Bladder microvascular endothelial cell (primary cell): ENCODE measurements at places on chromosomes 2 and 18. TPM values are rescaled to one million over a fixed set of nuclear protein-coding genes. Genes with fewer than 3 reads are reported as not detected.

The KCNE4 gene
- total RNA-seq, result 0.31 and 0.65 TPM in 2 replicates

The MFF gene
- total RNA-seq, result 23.5 and 48.5 TPM in 2 replicates

The CKAP2L gene
- 3.8 and 4.5 TPM in 2 replicates for total RNA-seq

The SALL3 gene
- not detected in 2 replicates for total RNA-seq

The CIB4 gene
- total RNA-seq, result not detected in 2 replicates

The FOXI3 gene
- total RNA-seq, result not detected in 2 replicates

The MC4R gene
- total RNA-seq, result not detected in 2 replicates

The HRH4 gene
- not detected in 2 replicates for total RNA-seq

The KCNJ3 gene
- not detected in 2 replicates for total RNA-seq

The OTX1 gene
- not detected in 2 replicates for total RNA-seq

The PLEK gene
- total RNA-seq, result 0.06 and 0.16 TPM in 2 replicates

The MEIS1 gene
- 1.6 and 25.0 TPM in 2 replicates for total RNA-seq

The ACTG2 gene
- 0.81 TPM in 1 of 2 replicates, not detected in the other for total RNA-seq

The SLC9A4 gene
- under 0.01 TPM in 2 replicates for total RNA-seq

The CACNB4 gene
- total RNA-seq, result under 0.01 and 0.38 TPM in 2 replicates

The SERPINB13 gene
- total RNA-seq, result not detected in 2 replicates

The BMP10 gene
- not detected in 2 replicates for total RNA-seq

The CCDC148 gene
- 0.44 and 0.65 TPM in 2 replicates for total RNA-seq

The PAX8 gene
- total RNA-seq, result 0.16 and 0.31 TPM in 2 replicates

The C2orf80 gene
- not detected in 2 replicates for total RNA-seq

The IL18RAP gene
- total RNA-seq, result under 0.01 TPM in 1 of 2 replicates, not detected in the other

The SETBP1 gene
- 0.16 and 2.5 TPM in 2 replicates for total RNA-seq

The PMS1 gene
- total RNA-seq, result 14.2 and 55.2 TPM in 2 replicates

The HAAO gene
- 0.16 TPM in 1 of 2 replicates, not detected in the other for total RNA-seq

The CNPPD1 gene
- 21.4 and 39.2 TPM in 2 replicates for total RNA-seq

The PDCD1 gene
- not detected in 2 replicates for total RNA-seq

The CTNNA2 gene
- total RNA-seq, result not detected in 2 replicates

The POTEJ gene
- total RNA-seq, result 0.16 and 0.63 TPM in 2 replicates

The CEBPZ gene
- total RNA-seq, result 31.7 and 56.4 TPM in 2 replicates

The EGR4 gene
- total RNA-seq, result not detected in 2 replicates

The DSC3 gene
- total RNA-seq, result 0.16 and 0.44 TPM in 2 replicates

The SLC11A1 gene
- 0.13 and 0.16 TPM in 2 replicates for total RNA-seq

The RESP18 gene
- not detected in 2 replicates for total RNA-seq

The SERPINB4 gene
- total RNA-seq, result 0.65 TPM in 1 of 2 replicates, not detected in the other

The KLHL41 gene
- total RNA-seq, result under 0.01 and 0.13 TPM in 2 replicates

The DSG2 gene
- 3.4 and 5.9 TPM in 2 replicates for total RNA-seq

The CRYBA2 gene
- total RNA-seq, result not detected in 2 replicates

The UPP2 gene
- total RNA-seq, result not detected in 2 replicates

The CHRNA1 gene
- total RNA-seq, result 0.16 and 6.0 TPM in 2 replicates

The NUP35 gene
- total RNA-seq, result 8.9 and 16.6 TPM in 2 replicates

The ASIC4 gene
- not detected in 2 replicates for total RNA-seq
